Daoy (cell line): ENCODE measurements at places on chromosomes 6 and 20. TPM values are rescaled to one million over a fixed set of nuclear protein-coding genes. Genes with fewer than 3 reads are reported as not detected.

GRCh38 chr6:148470156-148470555 lies 127.5 kb downstream of the SASH1 start:
- DNase-seq, result peak; percentile 42

- peak; percentile 51 for DNase-seq
Observed at GRCh38 chr20:57600320-57601210, 19.7 kb downstream of the ZBP1 start.

- DNase-seq, result no peak
Observed at GRCh38 chr20:48181261-48181935, 396.1 kb upstream of the SULF2 start.

DNA sequence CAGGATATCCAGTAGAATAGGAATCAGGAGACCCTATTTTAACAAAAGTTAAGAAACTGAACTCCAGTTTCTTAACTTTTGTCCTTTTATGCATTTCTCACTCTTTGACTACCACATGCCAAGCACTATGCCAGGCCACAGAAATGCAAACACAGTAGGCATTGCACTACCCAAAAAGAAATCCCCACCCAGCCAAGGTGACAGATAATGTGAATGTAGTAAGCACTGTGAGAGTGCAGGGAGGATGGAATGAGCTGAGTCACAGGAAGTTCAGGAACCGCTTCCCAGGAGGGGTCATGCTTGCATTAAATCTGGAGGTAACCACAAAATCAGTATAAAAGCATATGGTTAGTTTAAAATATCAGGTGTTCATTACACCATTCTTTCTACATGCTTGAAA lies 20.1 kb upstream of the FAM83C start:
- DNase-seq, result peak; percentile 97

Gene WASF1
- total RNA-seq, result 9.5 and 9.7 TPM in 2 replicates

- DNase-seq, result no peak
Observed at GRCh38 chr20:21968486-21968885, 263.0 kb downstream of the PAX1 start.

Gene CST4
- not detected in 2 replicates for total RNA-seq

Gene OXT
- not detected in 2 replicates for total RNA-seq

Gene FOXF2
- 1.6 and 2.7 TPM in 2 replicates for total RNA-seq

DNA sequence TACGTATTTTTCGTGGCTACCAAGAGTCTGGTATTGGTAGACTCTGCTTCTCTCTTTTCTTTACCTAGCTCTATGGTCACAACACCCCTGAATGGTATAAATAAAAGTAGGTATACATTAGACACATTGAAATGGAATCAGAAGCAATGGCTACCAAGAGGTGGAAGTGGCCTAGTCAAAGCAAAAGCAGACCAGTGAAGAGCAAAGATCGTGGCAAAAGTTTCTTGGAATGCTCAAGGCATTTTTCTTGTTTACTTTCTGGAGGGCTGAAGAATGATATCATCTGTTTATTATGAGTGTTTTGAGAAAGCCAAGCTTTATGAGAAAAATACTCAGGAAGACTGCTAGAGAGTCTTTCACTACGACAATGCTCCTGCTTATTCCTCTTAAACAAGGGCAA lies 28.6 kb upstream of the MOCS1 start:
- DNase-seq, result no peak

DNA sequence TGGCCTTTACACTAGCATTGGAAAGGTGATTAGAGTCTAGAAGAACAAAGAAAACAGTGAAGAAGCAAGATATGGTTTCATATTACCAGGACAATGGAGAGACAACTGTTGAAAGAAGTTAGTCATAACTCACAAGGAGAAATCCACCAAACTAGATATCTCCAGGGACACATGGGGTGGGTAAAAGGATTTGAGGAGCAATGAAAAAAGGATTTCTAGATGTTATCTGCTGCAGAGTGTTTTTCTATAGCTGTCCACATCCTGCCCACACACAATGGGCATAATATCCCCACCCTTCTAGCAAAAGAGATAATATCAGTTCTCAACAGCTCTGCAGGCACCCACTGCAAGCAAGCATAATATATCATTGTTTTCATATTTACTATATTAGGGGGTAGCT lies 303.1 kb downstream of the HAO1 start:
- DNase-seq, result no peak

DNA sequence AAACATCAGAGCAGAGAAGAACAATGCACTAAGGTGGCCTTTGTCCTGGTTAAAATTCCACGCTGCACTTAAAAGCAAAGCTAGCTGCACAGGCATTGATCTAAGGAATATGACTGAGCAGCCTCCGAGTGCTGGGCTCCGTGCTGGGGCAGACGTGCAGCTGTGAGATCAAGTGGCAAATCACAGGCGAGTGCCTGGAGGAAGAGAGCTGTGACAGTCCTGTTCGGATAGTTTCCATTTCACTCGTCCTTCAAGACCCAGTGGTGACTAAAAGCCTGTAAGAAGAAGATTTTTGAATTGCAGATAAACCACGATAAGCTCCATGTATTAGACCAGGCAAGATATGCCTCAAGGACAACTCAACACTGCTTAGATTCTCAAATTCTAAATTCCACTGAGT lies 247.9 kb downstream of the ANKRD60 start:
- no peak for DNase-seq

DNA sequence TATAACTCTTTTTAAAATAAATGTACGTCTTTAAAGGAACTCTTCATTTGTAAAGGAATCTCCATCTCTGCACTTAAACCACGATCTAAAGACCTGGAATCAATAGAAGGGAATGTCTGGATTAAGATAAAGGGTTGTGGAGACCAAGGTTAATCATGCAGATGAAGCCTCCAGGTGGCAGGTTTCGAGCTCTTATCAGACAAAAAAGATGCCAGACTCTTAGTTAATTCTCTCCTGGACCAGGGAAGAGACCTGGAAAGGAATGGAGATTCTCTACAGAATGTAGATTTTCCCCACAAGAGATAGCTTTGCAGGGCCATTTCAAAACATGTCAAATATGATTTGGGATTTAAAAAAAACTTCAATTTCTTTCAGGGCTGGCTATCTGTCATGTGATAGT lies 71.5 kb upstream of the SSTR4 start:
- DNase-seq, result no peak

GRCh38 chr20:22915512-22915911 lies 119.6 kb upstream of the SSTR4 start:
- DNase-seq, result no peak

- peak; percentile 70 for DNase-seq
Observed at GRCh38 chr6:17278289-17279063, 2.7 kb upstream of the RBM24 start.

Gene PHACTR3
- 0.06 TPM in 1 of 2 replicates, not detected in the other for total RNA-seq

Gene HLA-DQA1
- total RNA-seq, result 0.27 and 0.40 TPM in 2 replicates

GRCh38 chr20:62426699-62427131 lies 624 bp downstream of the RBBP8NL start:
- DNase-seq, result no peak

- peak; percentile 35 for DNase-seq
Observed at GRCh38 chr6:113629975-113630737, 227.0 kb upstream of the MARCKS start.

DNA sequence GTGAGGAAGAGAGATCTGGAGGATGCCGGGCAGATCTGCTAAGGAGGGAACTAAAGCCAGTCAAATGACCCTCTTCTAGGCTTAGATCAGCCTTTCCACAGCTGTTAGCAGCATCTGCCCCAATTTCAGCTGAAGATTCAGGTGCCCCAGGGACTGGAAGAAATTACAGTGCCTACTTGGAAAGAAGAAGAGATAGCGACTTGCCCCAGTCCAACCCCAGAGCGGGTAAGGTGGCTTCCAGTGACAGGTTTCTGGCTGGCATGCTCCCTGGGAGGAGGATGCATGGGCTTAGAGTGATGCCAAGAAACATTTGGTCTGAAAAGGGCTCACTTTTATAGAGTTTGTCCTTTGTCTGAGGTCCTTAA lies 620 bp downstream of the TJAP1 start:
- no peak for DNase-seq

DNA sequence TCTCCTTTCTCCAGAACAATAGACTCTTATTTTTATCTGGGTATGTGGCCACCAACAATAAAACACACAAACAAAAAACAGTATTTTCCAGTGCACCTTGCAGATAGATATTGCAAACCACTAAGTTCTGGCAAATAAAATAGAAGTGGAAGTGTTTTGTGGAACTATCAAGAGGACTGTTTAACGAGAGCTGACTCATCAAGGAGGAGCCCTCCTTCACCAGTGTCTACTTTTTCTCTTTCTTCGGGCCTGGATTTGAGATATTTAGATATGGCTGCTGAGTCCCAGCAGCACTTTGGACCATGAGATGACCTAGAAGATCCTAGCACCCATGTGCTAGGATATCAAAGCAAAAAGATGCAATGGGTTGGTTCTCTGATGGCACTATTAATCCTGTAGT lies 154.7 kb downstream of the AIG1 start:
- DNase-seq, result no peak
